ENCODE measurements at places on chromosomes 3 and 15. TPM values are rescaled to one million over a fixed set of nuclear protein-coding genes. Genes with fewer than 3 reads are reported as not detected.
A peak's percentile ranks its signal among the peaks of the same experiment; 100 is the strongest.

- no peak overlapping the region for H3K4me3 ChIP-seq
- DNase-seq: peak; percentile 27
- H3K36me3 ChIP-seq: no peaks in the 10 kb centered on the region
- H3K4me1 ChIP-seq: no peaks in the 10 kb centered on the region
- no peaks in the 10 kb centered on the region for H3K27me3 ChIP-seq
- peak overlapping the region; percentile 61 for H3K27ac ChIP-seq
Measured at GRCh38 chr3:195210266-195210973, 60.5 kb downstream of the XXYLT1 start.

DNA sequence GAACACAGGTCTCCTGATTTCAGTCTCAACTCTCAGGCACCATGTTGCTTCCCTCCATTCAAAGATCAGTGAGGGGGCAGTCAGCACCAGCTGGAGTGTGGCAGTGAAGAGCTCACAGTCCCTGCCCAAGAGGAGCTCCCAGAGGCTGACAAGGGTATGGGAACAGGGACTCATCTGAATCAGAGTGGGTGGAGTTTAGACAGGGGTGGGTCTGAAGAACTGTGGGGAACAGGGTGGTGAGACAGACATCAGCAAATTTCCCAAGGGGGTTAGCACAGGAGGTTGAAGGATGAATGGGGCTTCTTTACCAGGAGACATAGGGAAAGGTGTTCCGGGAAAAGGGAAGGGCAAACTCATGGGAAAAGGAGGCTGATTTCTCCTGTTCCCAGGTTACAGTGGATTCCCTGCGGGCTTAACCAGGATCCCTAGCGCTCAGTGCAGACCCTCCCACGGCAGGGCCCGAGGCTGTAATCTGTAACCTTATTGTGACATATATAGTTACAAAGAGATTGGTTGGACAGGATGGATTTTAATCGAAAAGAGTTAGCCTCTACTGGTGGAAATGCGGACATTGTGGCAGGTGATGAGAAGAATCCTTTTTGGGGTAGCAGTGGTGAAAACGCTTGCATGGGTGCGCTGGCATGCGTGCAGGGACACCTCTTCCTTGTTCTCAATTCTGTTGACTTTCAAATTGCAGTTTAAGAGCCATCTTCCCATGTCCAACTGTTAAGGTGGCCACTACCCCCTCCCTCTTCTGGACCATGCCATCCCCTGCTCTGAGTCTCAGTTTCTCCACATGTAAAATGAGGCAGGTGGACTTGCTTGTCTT is 160.3 kb downstream of the SMAD6 start:
- H3K36me3 ChIP-seq: no peaks in the 10 kb centered on the region
- no peak overlapping the region for H3K4me3 ChIP-seq
- DNase-seq: peak; percentile 14
- H3K4me1 ChIP-seq: no peaks in the 10 kb centered on the region
- no peak overlapping the region for H3K27ac ChIP-seq

Gene XXYLT1
- total RNA-seq: 10.9 TPM

Gene CCR3
- total RNA-seq: not detected

Gene GUCA1C
- total RNA-seq: not detected

- no peak overlapping the region for H3K27ac ChIP-seq
- peak; percentile 80 for DNase-seq
- H3K27me3 ChIP-seq: no peaks in the 10 kb centered on the region
- H3K4me3 ChIP-seq: no peak overlapping the region
- no peaks in the 10 kb centered on the region for H3K36me3 ChIP-seq
- no peaks in the 10 kb centered on the region for H3K4me1 ChIP-seq
Measured at GRCh38 chr3:143644370-143645089, 203.7 kb downstream of the SLC9A9 start.

Gene SCAMP5
- 4.9 TPM for total RNA-seq

DNA sequence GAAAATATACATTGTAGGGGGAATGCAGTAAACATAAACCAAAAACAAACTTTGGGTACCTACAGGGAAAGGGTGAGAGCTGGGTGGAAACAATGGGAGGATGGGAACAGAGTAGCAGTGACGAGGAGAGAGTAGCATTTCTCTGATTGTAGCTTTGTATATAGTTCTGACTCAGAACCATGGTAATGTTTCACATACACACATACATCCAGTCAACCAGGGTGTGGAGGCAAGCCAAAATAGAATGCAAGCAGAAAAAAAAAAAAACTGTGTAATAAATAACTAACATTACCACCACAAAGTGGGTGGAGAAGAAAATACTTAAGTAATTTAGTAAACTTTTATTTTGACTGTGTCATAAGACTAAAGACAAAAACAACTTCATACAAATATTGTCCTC is 27.2 kb downstream of the BCL2A1 start:
- no peak for DNase-seq
- H3K27me3 ChIP-seq: no peaks in the 10 kb centered on the region
- H3K4me1 ChIP-seq: no peaks in the 10 kb centered on the region
- H3K4me3 ChIP-seq: no peak overlapping the region

All from colonic mucosa (tissue), 4 donors.